ENCODE measurements at places on chromosomes 5 and 9.

- no peak for DNase-seq
Measured at GRCh38 chr9:90020276-90020871, 415.6 kb downstream of the GADD45G start.

GRCh38 chr9:89436326-89436725, 61.6 kb downstream of the SEMA4D start:
- DNase-seq, result no peak

DNA sequence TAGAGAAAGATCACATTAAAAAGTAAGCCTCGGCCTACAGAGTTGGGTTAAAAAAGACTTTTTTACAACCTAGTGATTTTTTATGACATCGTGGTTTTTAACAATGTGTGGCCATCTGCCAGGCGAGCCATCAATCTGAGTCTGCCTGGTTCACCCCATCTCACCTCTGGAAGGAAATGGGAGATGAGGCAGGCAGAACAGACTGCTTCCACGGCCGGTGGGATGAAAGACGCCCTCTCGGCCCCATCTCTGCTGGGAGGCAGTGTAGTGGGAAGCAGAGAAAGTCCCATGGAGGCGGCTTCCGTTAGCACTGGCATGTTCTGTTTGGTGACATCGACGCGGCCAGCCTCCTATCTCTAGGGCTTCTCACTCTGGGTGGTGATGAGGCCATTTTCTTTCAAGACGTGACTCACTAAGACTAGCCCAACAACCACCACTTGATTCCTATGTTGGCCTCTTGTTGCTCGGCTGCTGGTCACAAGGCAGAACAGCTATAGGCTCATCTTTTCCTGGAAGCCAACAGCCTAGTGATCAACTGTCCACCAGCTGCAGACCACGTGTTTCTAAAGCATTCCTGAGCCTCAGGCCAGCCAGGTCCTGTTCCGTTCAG, 132.4 kb upstream of the OTULINL start:
- no peak for DNase-seq

DNA sequence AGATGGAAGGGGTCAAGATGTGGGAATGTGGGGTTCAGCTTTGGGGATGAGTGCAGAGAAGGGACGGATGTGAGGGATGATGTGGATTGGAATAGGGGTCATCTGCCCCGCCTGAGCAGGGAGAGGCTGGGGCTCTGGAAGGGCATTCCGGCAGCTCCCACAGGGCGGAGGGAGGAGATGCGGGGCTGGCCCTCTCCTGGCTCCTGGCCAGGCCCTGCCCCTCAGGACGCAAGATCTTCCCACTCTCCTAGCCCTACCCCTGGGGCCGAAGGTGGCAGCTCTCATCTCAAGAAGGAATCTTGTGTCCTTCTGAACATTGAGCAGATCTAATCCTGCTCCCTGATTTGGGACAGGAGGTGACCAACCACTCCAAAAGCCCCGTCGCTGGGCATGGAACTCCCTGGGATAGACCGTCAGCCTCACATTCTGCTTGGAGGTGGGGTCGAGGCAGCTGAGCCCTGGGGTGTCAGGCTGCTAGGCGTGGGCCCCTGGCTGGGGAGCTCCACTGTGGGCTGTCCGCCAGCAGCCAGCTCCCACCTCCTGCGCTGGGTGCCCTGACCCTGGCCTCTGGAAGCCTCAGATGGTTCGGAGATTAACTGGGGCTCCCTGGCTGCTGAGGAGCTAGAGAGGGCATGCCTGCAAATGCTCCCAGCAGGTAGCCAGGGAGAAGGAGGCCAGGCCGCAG, 125.2 kb downstream of the ZNF354C start:
- DNase-seq, result no peak

DNA sequence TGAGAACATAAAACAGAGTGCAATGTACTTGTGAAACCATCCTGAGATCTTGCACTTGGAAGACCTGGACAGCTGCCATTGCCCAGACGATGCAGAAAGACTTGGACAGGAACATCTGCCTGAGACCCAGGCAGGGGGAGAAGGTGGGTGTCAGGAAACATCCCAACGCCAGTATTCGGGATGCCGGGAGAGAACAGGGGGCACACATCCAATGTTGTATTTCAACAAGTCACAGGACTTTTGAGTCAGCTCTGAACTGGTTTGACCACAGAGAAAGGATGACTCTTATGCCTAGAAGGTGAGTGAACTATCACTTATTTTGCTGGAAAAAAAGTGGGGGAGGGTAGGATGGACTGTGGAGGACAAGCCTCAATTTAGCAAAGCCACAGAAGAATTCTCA, 124.6 kb downstream of the ROR2 start:
- DNase-seq, result no peak

DNA sequence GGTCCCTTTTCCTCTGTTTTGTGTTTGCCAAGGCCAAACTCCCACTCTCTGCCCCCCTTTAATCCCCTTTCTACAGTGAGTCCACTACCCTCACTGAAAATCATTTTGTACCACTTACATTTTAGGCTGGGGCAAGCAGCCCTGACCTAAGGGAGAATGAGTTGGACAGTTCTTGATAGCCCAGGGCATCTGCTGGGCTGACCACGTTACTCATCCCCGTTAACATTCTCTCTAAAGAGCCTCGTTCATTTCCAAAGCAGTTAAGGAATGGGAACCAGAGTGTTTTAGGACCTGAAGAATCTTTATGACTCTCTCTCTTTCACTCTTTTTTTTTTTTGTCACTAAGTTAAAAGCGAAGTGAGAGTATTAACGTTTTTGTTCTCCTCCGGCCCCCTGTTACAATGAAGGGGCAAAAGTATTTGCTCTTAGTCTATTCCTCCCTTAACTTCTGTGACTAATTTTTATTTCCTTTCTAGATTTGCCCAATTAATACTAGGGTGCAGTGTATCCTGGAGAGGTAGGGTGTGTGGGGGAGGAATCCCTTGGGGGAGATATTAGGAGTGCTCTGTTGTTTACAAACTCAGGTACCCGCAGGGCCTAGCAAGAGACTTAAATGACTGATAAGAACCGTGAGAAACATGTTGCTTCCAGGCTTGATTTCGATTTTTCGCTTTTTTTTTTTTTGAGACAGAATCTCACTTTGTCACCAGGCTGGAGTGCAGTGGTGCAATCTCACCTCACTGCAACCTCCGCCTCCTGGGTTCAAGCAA, 14.7 kb downstream of the GM2A start:
- DNase-seq, result no peak

DNA sequence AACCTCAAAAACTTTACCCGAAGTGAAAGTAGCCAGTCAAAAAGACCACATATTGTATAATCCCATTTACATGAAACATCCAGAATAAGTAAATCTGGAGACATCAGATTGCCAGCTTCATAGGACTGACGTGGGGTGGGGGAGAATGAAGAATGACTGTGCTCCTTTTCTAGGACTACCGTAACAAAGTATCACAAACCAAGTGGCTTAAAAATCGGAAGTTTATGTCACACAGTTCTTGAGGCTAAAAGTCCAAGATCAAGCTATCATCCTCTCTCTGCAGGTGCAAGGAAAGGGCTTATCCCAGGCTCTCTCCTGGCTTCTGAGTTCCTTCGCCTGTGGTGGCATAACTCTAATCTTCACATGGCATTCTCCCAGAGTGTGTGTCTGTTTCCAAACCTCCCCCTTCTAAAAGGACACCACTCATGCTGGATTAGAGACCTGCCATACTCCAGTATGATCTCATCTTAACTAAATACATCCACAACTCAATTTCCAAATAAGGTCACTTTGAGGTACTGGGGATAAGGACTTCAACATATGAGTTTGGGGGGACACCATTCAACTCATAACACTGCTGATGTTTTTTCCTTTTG, 25.5 kb downstream of the ADAM19 start:
- no peak for DNase-seq

GRCh38 chr9:123048748-123049147, 15.3 kb downstream of the GPR21 start:
- DNase-seq, result no peak

GRCh38 chr9:21576331-21577189, 94.4 kb upstream of the IFNE start:
- DNase-seq, result no peak

DNA sequence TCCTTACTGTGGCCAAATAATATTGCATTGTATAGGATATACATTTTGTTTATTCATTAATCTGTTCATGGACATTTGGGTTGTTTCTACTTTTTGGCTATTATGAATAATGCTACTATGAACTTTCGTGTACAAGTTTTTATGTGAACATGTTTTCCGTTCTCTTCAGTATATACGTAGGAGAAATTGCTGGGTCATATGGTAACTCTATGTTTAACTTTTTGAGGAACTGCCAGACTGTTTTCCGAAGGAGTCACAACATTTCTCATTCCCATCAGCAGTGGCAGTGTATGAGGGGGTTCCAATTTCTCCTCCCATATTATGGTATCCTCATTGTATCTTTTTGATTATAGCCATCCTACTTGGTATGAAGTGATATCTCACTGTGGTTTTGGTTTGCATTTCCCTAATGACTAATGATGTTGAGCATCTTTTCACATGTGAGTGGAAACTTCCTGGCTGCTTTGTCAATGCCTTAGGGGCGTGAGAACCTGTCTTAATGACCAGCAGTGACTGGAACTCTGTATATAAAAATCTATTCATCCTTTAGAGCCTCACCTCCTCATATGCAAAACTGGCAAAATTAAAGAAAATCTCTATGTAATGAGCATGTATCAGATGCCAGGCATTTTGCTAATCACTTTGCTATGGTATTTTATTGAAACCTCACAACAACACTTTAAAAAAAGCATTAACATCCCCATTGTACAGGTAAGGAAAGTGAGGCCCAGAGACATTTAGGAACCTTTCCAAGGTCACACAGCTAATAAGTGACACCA, 47.8 kb upstream of the TGFBR1 start:
- no peak for DNase-seq

- DNase-seq, result no peak
Measured at GRCh38 chr5:115709585-115709984, 83.7 kb upstream of the TMED7 start.

DNA sequence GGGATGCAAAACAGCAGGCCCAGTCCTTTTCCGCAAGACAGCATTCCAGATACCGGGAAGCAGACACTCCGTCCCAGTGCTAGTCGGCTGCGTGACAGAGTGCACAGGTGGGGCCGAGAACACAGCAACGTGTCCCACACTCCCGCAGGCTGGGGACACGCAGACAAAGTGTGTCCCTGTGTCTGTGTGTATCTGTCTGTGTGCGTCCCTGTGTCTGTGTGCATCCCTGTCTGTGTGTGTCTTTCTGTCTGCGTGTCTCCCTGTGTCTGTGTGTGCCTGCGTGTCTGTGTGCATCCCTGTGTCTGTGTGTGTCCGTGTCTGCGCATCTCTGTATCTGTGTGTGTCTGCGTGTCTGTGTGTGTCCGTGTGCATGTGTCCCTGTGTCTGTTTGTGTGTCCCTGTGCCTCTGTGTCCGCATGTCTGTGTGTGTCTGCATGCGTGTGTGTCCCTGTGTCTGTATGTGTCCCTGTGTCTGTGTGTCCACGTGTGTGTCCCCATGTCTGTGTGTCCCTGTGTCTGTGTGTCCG, 137.0 kb downstream of the MRPL36 start:
- DNase-seq, result no peak

GRCh38 chr9:127066851-127067136, 55.6 kb downstream of the ANGPTL2 start:
- DNase-seq, result no peak

DNA sequence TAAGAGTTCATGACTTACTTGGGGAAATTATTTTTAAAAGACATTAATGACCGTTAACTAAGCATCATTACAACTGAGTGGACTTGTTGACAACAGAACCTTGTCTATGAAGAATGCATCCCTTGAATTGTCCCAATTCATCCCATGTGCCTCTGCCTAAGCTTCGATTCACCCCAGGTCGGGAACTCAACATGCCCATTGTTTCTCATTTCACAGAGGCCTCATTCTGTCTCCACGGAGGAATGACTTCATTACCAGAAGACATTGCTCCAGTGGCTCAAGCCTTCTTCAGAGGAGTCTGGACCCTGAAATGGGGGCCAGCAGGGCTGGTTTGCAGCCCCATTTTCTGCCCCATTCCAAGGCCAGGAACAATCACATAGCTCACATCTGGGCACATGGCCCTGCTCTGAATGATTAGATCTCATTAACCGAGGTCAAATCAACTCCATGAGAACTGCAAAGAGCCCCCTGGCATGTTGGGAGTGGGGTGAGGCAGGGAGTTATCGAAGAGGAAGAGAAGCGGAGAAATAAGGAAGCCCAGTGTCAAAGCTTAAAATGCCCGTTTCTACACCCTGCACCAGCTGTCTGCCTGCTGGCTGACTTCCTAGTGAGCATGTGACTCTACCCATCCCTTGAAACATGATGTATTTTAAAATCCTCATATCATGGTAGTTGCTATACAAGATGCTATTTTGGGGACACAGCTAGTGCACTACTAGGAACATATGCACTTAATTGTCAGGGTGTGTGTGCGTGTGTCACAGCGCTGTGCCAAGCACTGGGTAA, 137.3 kb downstream of the LHFPL2 start:
- DNase-seq, result no peak

GRCh38 chr9:3909966-3910650, 384.3 kb upstream of the RFX3 start:
- no peak for DNase-seq

DNA sequence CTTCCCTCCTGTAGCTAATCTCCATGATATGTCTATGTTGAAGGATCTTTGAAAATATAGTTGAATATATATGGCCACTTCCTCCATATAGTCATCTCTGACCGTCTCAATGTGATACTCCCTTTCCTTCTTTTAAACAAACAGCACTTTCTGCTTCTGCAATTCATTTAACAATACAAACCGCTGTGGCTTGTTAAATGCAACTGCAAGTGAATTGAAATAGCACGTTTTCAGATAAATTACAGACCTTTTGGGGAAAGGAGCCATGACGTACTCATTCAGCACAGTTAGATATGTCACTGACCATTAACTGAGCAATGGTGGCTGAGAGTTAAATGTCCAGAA, 82.5 kb downstream of the FBXO38 start:
- no peak for DNase-seq
